Stimulated activated CD8-positive, alpha-beta memory T cell treated with anti-CD3 and anti-CD28 coated beads, Interleukin-7, amount 100 ng/mL, for 24 hours (primary cell): ENCODE measurements at places on chromosomes 3 and 15.

- DNase-seq: no peak
These were observed 181.2 kb upstream of the NR2E3 start for GRCh38 chr15:71628988-71629770.

DNA sequence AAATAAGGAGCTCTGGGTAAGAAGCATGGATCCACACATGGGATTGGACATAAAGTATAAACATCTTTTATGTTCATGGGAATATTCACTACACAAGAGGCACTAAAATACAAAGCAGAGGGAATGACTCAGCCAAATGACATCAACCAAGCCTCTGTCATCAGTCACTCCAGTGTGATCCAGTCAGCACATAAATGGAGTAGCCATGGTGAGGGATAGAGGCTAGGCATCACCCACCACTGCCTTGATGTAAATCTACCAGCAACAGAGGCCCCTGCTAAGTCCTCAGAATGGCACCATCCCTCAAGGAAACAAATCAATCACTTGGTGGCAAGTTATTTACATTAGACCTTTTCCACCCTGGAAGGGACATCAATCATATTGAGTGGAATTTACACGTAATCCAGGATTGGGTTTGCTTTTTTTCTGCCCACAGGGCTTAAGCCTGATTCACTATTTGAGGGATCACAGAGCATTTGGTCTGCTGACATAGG lies 27.2 kb downstream of the VEPH1 start:
- no peak for DNase-seq

GRCh38 chr15:50686469-50687301 lies at the start of gene TRPM7:
Gene TRPM7, minus strand, starts transcription at chr15:50686797. Its CDS starts 264 bp downstream, at chr15:50686533.
- DNase-seq: peak; percentile 79

DNA sequence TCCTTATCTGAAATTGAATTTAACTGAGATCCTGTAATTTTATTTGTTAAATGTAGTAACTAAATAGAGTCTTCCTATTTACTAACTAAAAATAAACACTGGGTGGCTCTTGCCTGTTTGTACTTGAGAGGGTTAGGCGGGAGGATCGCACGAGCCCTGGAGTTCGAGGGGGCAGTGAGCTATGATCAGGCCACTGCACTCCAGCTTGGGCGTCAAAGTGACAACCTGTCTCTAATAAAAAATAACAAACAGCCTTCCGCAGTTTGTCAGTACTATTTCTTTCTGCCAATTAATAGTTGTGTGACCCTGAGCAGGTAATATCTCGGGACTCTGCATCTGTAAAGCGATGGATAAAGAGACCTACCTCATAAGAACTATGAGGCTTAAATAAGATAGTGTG lies 768 bp upstream of the PDE12 start:
- DNase-seq: no peak

GRCh38 chr15:85380812-85381642 lies 624 bp downstream of the AKAP13 start:
- DNase-seq: peak; percentile 26

GRCh38 chr3:105429034-105429762 lies 62.5 kb downstream of the ALCAM start:
- DNase-seq: no peak

GRCh38 chr3:31544634-31545033 lies 11.9 kb downstream of the STT3B start:
- DNase-seq: no peak

DNA sequence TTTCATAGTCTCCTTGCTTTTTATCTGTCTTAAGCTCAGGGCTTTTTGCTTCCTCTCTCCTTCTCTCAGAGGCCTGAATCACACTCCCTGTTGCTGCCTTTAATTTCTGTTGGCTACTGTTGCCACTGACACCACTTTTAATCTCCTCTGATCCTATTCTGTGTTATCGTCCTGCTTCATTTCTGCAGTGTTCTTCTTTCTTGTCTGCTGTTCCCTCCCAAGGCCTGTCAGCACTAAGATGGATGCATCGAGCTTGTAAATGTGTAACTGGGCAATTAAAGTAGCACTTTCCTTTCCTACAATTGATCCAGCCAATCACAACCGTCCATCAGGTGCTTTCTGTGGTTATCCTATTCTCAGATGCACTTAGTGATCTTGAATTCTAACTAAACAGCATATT lies 71.3 kb upstream of the VEPH1 start:
- DNase-seq: no peak

GRCh38 chr3:99789011-99789721 lies 28.5 kb upstream of the CMSS1 start:
- DNase-seq: no peak

DNA sequence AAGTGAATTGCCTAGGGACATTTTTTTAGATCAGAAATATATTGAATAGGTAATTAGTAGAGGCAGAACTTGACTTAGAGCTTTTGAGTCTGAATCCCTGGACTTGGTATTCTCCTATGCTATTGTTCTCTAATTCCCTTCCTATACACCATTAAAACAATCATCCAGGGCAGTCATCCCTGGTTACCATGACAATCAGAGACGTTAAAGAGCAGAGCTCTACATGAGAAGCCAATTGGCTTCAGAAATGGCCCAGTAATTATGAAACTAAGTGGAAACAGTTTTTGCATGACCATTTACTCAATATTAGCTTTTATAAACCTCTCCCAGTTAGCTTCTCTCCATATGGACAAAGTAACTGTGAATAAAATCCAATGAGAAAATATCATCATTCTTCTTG lies 182.1 kb upstream of the TP63 start:
- no peak for DNase-seq

- DNase-seq: no peak
These were observed 7.8 kb upstream of the RHCG start for GRCh38 chr15:89504166-89504565.

DNA sequence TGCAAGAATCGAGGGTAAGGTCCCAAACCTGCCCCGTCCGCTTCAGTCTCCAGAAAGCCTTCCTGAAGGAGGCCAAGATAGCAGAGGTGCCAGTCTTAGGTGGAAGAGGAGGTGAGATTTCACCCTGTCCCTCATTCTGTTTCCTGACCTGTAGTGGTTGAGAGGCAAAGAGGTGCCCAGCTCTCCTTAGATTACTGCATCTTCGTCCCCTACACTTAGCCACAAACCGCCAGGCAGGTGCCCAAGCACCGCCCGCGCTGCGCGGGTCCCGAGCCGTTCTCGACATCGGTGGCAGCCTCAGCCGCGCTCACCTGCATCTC lies 23.8 kb upstream of the POLG start:
- DNase-seq: no peak

DNA sequence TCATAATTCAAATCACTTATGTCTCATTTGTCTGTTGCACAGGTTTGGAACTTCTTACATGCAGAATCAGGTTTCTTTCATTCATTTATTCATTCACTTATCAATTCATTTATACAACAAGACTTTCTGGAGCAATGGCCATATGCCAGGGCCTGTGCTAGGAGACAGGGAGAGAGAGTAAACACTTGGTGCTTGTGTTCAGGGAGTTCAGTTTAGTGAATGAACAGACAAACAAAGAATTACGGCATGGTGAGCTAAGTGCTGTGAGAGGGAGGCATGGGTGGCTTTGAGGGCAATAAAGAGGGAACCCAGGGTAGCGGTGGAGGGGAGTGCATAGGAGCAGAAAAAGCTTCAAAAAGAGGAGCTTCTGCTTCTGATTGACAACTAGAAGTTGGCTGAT lies 8.5 kb upstream of the IREB2 start:
- DNase-seq: no peak

GRCh38 chr3:42589382-42590109 lies 1.1 kb upstream of the SS18L2 start:
- DNase-seq: no peak

GRCh38 chr3:111662907-111663306 lies 67.8 kb upstream of the ZBED2 start:
- no peak for DNase-seq

DNA sequence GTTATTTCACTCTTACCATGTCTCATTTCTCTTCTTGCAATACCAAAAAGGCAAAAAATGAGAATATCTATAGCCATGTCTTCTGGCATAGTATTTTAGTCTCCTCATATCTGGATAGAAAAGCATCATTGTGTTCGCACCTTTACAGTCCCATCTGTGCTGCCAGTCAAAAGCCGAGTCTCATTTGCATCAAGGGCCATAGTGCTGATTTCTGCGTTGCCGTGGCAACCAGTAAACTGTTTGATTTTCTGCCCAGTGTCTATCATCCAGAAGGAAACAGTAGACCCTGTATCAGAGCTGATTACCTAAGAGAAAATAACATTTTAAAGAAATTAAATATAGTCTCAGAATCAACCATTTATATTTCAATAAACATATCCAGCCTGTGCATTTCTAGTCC lies 86.1 kb upstream of the SERPINI2 start:
- DNase-seq: no peak

DNA sequence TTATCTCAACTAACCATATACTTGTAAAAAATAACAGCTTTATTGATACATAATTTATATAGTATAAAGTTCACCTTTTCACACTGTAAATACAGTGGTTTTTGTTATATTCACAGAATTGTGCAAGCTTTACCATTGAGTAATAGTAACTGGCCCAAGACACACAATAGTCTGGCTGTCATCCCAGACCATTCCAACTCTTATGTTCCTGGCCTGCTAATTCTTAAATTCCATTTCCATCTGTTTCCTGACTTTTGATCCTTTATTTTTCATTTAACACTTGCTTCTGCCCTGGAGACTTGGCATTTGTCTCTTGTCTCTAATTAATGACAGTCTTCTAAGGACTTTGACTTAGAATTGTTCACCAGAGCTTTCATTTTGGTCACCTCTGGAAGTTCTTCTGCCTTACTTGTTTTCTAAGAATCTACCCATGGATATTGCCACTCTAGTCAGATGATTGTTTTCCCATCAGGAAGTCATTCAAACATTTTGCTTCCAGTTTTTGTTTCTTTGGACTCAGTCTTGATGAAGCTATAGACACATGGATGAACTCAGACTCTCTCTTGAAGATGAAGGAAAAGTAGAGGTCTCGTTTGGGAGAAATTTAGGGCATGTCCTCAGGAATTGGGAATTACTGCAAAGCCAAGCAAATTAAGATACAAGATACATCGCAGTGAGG lies 27.2 kb upstream of the PLSCR4 start:
- DNase-seq: no peak

GRCh38 chr3:713006-713621 lies 379.7 kb upstream of the CNTN6 start:
- no peak for DNase-seq

DNA sequence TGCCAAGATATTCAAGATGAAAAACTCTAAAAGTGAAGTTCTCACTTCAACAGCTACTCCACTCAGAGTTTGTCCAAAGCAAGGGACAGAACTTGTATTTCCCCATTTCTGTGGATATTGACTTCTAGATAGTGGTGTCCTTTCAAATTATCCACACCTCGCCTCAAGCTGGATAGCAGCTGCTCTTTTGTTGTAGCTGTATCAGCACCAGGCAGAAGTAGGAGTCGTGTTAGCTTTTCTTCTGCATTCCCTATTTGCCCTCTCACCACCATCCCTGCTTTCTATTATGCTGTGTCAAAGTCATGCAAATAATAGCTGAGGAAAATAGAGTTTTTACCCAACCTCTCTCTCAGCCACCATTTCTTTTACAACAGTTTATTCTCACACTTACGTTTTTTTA lies 303.8 kb downstream of the EPHA3 start:
- DNase-seq: no peak

DNA sequence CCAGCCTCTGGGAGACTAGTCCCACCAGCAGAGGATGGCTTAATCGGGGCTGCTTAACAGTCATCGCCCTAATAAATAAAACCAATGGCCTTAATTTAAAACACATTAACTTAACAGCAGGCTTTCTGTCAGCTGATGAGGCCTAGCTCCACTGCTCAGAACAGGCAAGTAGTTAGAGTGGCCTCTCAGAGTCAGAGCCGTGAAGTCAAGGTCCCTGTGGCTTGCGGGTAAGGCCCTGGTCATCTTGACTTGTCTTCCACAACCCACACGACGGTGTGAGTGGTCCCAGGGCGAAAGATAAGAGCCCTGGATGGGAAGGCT lies 11.8 kb downstream of the XXYLT1 start:
- no peak for DNase-seq
